Brain (organoid and tissue), 16 donors: ENCODE measurements at places on chromosomes 13 and 19.

- DNase-seq, result no peak
Measured at GRCh38 chr13:51589793-51590192, 5.5 kb downstream of the WDFY2 start.

- DNase-seq, result no peak
Measured at GRCh38 chr19:35195830-35196229, 32.7 kb downstream of the FAM187B start.

DNA sequence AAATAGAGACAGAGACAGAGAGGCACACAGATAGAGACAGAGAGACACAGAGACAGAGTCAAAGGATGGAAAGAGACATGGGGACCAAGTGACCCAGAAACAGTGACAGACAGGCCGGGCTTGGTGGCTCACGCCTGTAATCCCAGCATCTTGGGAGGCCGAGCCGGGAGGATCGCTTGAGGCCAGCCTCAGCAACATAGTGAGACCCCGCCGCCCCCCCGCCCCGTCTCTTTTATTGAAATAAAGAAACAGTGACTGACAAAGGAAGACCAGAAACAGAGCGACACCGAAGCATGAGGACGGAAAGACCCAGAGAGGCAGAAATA is 848 bp upstream of the NECTIN2 start:
- no peak for DNase-seq

DNA sequence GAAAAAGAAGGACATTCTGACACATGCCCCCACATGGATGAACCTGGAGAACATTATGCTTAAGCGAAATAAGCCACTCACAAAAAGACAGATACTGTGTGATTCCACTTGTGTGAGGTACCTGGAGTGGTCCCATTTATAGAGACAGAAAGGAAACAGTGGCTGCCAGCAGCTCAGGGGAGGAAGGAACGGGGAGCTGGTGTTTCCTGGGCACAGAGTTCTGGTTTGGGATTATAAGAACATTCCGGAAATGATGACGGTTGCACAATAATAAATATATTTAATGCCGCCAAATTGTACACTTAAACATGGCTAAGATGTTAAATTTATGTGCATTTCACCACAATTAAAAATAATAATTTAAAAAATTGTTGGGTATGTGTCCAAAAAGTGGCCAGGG is 33.0 kb downstream of the SERP2 start:
- DNase-seq, result no peak

DNA sequence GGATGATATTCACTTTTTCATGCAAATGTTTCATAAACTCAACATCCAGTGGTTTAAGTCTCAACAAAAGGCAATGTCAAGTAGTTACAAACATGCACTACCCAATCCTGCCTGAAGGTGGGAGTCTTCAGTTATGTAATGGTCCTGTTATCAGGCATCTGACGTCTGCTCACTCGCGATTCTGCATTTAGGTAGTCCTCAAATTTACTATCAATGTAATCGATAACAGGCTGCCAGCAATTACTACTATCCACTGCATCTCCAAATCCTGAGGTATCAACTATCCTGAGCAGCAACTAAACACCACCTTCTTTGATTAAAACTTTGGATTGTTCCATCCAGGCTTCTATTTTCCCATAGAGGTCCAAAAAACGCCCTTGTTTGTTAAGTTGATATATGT is 51.2 kb downstream of the NLRP12 start:
- peak; percentile 87 for DNase-seq

GRCh38 chr13:50589651-50590054 is 253.8 kb downstream of the DLEU7 start:
- no peak for DNase-seq

DNA sequence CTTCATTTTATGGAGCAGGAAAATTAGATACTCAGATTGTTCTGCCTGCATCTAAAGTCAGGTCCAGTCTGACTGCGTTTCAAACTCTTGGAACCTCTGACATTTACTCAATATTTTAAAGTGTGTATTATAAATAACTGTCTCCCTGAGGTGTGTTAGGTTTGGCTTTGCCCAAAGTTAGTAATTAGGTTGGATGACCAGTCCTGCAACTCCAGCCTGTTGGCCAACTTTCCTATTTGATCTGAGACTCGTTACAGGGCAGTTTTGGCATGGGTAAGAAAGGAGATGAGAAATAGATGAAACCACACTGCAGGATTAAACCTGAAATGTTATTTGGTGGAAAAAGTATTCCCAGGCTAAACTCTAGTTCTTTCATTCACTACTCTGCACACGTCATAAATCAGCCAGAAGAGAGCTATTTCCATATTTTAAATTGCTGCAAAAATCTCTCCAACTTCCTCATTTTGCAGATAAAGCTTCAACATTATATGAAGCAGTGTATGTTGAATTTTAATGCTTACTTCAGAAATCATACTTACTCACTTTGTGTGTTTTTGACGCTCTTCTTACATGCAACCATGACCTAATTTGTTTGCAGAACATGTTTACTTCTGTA is 357.1 kb downstream of the DCT start:
- DNase-seq, result peak; percentile 10

DNA sequence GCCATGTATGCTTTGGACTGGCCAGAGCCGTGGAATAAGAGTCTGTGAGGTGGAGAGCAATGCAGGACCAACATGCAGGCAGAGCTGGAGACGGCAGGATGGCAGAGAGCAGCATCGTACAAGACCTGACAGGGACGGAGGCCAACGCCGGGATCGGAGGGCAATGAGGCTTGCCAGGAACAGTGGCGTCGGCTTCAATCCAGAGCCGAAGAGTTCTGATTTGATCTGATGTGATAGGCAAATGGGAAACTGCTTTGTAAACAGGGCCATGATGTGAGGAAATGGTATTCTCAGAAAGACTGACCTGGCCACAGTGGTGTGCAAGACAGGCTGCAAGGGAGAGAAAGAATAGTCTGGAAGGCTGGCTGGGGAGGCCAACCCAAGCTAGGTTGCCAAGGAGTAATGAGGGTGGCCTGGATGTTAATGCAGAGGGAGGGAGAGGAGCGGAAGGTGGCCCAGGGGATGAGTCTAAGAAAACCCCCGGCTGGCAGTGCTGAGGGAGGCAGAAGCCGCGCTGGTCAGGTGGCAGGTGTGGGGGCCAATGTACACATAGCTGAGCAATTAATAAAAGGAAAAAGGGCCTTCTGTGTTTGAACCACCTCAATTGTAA is 26.7 kb downstream of the RCBTB2 start:
- no peak for DNase-seq

DNA sequence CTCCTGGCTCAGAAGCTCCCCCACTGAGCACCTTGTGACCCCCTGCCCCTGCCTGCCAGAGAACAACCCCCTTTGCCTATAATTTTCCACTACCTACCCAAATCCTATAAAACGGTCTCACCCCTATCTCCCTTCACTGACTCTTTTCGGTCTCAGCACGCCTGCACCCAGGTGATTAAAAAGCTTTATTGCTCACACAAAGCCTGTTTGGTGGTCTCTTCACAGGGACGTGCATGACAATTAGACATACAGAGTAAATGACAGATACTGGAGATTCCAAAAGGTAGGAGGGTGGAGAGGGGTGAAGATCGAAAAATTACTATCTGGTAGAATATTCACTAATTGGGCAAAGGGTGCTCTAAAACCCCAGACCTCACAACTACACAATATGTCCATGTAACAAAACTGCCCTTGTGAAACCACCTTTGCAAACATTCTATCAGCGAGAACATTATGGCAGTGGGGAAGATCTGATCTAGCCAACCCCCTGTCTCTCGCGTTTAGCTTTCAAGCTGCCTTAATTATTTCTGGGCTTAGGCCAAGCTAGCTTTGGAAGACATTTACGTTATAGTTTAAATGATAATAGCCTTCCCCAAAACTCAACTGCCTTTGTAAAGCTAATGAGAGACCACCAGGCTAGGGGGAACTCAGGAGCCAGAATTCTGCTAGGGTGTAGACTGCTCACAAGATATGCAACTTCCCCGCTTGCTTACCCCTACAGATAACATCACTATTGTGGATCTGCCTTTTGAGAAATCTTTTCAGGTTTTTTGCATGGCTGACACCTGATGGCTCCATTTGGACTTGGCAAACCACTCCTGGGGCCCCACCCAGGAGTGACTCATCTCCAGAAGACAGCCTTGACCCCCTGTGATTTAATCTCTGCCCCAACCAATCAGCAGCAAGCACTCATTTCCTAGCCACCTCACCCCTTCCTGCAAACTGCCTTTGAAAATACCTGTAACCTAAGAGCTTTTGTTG is 1534.0 kb upstream of the SPRY2 start:
- DNase-seq, result no peak

- no peak for DNase-seq
Measured at GRCh38 chr19:51994048-51994644, 7.5 kb upstream of the ZNF350 start.
